ENCODE measurements at places on chromosomes 12 and 14.
A peak's percentile ranks its signal among the peaks of the same experiment; 100 is the strongest.

GRCh38 chr12:131628766-131629448, 82.0 kb upstream of the SFSWAP start:
- no peak for DNase-seq

- peak; percentile 23 for DNase-seq
These were observed 99.1 kb downstream of the SYT1 start for GRCh38 chr12:78963439-78964227.

DNA sequence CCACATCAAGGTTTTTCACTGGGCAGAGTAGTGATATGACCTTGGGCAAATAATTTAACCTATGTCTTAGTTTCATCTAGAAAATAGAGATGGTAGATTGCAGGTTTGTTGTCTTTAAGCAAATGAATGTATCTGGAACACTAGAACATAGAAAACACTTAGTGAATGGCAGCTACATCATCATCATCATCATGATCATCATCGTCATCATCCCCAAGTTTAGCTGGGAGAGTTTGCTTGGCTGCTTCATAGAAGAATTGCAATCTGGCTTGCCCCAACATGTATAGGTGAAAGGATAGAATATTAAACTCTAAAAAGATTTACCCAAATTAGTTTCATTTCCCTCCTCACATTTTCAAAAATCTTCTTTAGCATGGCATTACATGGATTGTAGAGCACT, 91.3 kb upstream of the TMEM260 start:
- no peak for DNase-seq

- no peak for DNase-seq
These were observed 156.3 kb upstream of the TMTC2 start for GRCh38 chr12:82530394-82530793.

- no peak for DNase-seq
These were observed 31.5 kb downstream of the E2F7 start for GRCh38 chr12:77033658-77034536.
